ENCODE measurements at places on chromosomes 16 and 17.

DNA sequence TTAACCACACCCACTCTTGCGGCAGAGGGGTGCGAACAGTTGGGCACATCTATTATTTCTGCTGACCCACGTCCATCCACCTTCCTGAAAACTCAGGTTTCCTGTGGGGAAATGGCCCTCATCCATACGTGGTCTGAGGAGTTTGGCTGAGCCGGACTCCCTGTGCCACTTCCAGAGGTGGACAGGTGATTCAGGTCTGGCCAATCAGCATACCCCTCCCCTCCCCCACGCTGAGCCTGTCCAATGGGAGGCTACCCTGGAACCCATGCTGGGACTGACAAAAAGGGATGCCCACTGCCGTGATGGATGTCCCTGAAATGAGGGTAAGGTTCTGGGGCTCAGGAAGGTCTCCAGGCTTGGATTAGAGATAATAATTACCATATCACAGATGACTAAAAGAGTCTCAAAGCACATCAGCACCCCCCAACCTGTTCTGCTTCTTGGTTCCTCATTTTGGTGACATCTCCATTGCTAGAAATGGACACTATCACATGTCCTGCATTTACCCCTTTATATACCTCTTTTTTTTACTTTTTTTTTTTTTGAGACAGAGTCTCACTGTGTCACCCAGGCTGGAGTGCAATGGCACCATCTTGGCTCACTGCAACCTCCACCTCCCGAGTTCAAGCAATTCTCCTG is 5.3 kb upstream of the MAPK7 start:
- DNase-seq, result no peak

GRCh38 chr16:48011466-48011865 is 144.3 kb downstream of the ABCC12 start:
- no peak for DNase-seq

DNA sequence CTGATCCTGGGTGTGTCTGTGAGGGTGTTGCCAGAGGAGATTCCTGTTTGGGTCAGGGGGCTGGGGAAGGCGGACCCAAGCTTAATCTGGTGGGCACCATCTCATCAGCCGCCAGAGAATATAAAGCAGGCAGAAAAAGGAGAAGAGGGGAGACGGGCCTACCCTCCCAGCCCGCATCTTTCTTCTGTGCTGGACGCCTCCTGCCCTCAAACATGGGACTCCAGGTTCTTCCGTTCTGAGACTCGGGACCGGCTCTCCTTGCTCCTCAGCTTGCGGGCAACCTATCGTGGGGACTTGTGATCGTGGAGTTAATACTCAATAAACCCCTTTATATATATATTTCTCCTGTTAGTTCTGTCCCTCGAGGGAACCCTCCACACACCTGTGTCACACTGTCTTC is 64.5 kb downstream of the LMF1 start:
- no peak for DNase-seq

DNA sequence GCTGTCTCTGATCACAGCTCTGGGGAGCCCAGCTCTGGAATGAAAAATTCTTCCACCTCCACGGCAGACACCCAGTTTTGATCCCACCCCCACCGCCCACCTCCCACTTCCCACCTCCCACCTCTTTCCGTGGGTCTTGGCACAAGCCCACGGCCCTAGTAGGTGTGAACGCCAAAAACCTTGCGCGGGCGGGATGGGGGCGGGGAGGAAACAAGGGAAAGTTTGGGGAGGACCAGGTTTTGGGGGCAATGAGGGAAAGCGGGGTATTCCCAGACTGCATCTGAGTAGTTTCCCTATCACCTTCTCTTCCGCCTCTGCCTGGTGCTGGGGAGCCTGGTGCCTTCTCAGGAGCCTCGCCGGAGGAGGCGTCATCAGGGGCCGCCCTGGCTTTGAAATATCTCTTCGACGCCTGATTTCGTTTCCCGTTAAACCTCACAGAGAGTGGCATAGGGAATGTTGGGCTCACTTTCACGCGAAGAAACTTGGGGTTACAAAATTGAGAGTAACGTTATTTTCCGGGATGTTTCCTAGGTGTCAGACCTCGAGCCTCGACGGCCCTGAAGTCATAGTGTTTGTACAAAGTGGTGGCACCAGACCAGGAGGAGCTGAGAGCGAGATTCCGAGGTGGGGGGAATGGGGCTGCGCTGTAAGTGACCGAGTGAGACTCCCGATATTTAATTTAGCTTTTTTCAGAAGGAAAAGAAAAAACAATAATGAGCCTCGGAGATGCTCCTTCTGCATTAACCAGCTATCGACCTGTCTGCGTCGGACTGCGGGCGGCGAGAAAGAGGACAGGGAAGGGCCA is 1.6 kb upstream of the IRX3 start:
- no peak for DNase-seq

GRCh38 chr17:77827511-77827910 is 131.0 kb upstream of the TNRC6C start:
- no peak for DNase-seq

DNA sequence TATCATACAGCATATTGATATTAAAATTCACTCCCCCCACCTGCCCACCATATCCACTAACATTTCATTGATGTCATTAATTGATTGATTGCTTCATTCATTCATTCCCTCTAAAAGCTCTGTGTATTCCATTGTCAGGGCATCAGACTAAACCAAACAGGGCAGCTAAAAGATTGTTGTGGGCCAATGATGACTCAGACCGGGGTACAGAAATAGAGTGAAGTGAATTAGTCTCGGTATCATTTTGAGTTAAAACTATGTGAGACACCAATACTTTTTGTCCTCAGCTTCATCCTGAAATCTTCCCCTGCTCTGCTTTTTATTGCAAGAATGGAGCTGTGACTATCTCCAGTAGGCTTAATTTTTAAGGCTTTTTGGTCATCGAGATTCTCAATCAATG is 868.3 kb downstream of the CDH11 start:
- no peak for DNase-seq

- no peak for DNase-seq
Measured at GRCh38 chr17:53033297-53033696, 789.4 kb upstream of the KIF2B start.

DNA sequence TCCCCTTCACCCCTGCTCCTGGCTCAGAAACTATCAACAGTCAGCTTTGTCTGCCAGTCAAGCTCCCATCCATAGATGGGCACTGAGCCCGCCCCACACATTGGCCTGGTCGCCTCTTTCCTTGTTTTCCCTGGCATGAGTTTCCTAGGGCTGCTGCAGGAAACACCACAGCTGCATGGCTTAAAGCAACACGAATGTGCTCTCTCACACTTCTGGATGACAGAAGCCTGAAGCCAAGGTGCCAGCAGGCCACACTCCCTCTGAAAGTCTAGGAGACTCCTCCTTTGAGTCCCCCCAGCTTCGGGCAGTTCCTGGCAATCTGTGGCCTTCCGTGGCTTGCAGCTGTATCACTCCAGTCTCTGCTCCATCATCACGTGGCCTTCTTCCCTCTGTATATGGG is 69.9 kb downstream of the TBC1D16 start:
- no peak for DNase-seq

DNA sequence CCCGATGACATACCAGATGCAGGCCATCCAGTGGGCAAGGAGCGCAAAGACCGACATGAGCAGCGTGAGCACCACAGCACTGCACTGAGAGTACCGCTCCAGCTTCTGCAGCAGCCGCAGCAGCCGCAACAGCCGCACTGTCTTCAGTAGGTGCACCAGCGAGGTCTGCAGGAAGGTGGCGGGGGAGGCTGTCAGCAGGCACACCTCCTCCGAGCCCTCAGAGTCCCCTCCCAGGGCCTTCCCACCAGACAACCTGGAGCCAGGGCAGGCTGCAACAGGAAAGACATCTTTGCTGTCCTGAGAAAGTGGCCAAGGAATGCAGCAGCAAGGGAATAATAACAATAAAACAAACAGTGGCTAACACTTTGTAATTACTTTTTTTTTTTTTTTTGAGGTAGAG is 9.1 kb downstream of the KCNH4 start:
- DNase-seq, result no peak

DNA sequence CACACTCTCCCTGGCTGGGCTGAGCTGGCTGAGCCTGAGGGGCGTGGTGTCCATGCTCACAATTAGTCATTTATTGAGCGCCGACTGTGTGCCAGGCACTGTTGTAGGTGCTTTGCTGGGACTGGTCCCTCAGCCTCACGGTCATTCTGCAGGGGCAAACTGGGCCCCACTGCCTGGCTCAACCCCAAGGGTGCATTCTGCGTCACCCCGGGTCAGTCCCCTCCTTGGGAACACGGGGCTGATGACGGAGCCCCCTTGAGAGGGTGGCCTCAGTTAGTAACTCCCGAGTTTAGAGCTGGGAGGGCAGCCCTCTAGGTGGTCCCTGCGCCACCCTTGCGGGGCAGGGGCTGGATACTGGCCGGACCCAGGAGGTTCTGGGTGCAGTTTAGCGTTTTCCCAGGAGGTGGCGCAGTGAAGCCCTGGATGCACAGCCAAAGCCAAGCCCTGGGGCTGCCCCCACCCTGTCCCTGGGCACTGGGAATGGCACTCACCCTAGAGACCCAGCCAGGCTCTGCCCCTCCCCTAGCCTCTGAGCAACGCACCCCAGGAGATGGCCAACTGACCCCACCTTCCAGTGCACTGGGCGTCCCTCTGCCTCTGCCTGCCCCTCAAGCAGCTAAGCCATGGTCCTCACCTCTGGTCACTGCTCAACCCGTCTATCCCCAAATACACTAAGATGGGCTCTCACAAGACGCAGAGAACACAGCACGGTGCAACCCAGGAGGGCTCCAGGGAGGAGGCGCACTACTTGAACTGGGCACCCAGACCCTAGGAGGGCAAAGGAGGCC is 243.2 kb upstream of the GSE1 start:
- DNase-seq, result peak; percentile 28

DNA sequence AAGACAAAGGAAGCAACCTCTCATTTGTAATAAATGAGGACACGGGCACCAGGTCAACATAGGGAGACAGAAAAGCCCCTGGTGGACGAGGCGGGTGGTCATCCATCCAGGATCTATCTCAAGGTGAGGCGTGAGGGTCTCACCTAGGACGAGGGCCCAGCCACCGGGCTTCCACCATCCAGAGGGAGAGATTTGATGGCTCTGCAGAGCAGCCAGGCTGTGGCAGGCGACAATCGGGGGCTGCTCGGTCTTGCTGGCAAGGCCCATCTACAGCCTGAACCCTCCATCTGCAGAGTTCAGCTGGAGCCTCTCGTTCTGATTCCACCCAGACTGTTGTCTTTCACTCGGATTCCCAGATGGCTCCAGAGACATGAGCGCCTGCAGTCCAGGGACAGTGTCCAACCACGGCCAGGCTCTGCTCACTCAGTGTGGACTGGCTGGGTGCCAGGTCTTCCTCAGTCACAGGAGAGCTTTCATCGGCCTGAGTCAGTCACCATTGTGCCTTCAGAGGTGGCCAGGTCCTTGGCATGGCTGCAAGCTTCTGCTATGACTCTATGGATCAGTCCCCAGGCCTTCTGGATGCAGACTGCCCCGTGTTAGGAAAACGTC is 5.9 kb downstream of the LITAFD start:
- DNase-seq, result peak; percentile 43

- DNase-seq, result no peak
Measured at GRCh38 chr17:48636177-48637018, 10.2 kb upstream of the HOXB9 start.

GRCh38 chr17:81135505-81136278 is 29.6 kb upstream of the PVALEF start:
- no peak for DNase-seq

- DNase-seq, result no peak
Measured at GRCh38 chr16:67731071-67731752, 12.1 kb upstream of the GFOD2 start.

GRCh38 chr16:53445534-53445933 is 11.3 kb downstream of the RBL2 start:
- no peak for DNase-seq

DNA sequence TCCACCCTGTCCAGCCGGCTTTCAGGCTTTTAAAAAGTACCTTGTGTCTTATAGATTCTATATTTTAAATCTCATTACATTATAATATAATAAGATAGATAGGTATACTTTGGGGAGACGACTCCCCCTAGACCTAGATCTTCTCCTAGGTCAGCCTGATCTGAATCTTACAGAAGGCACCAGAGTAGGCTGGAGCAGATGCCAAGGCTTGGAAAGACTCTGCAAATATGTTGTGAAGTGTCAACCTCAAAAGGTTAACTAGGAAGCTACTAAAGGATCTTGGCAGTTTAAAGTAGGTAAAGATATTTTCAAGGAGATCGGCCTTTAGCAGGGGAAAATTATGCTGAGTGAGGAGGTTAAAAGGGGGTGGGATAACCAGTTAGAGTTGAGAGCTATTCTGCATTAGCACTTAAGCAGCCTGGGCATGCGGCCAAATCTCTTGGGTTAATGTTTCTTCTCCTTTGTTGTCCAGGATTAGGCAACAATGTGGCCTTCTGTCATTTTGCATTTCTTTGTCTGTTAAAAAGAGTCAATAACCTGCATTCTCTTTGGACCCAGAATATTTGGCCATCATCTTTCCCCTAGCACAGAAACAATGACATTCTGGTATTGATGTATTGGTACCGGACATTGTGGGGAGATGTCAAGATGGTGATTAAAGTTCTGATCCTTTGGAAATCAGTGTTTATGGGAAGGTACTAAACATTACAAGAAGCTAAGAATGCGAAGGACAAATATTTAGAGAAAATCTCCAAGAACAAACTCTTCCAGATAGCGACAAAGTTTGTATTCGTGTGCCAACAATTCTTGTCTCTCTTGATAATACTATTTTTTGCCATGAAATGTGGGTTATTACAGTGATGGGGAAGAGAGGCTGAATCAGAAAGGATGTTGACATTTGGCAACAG is 51.2 kb upstream of the DHX40 start:
- DNase-seq, result no peak

DNA sequence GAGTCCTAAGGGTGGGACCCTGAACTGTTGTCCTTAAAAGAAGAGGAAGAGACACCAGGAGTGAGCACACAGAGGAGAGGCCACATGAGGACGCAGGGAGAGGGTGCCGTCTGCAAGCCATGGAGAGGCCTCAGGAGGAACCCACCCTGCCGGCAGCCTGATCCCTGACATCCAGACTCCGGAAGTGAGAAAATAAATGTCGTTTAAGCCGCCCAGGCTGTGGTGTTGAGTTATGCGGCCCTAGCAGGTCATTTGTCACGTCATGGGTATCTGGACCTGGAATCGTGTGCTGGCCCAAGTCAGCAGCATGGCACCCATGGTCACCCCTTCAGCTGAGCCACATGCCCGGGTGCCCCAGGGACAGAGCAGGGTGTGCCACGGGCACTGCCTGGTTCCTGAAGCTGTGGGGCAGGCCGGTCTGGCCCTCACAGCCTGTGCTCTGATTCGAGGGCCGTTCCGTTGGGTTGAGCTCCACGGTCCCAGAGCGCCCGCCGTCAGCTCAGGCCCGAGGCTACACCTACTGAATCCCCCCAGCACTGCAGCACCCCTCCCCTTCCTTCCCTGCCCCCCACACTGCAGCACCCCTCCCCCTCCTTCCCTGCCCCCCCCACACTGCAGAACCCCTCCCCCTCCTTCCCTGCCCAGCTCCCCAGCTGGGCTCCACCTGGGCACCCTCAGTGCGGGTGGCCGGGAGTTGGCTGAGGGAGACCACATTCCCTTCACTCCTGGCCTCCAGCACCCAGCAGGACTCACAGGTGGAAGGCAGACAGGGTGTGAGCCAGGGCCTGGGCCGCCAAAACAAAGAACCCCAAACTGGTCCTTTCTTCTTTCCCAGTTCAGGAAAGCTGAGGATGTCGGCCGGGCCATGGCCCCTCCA is 2.7 kb upstream of the CCDC57 start:
- peak; percentile 37 for DNase-seq
